ENCODE measurements at places on chromosomes 13 and 19.

DNA sequence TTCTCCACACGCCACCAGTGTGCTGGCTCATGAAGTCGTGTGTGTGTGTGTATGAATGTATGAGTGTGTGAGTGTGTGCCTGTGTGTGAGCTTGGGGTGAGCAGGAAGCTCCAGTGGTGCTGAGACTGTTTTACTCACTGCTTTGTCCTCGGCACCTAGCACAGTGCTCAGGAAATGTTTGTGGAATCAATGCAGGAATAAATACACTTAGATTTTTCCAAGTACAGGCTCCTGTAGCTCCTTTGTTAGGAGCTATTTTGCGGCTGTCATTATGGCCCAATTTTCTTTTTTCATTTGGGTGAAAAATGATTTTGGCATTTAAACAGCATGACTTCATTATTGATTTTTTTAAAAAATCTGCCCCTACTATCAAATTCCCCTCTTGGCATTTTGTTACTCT, 193.5 kb upstream of the KL start:
- DNase-seq: no peak

- DNase-seq: no peak
Measured at GRCh38 chr13:50319635-50320255, 304.5 kb downstream of the KCNRG start.

DNA sequence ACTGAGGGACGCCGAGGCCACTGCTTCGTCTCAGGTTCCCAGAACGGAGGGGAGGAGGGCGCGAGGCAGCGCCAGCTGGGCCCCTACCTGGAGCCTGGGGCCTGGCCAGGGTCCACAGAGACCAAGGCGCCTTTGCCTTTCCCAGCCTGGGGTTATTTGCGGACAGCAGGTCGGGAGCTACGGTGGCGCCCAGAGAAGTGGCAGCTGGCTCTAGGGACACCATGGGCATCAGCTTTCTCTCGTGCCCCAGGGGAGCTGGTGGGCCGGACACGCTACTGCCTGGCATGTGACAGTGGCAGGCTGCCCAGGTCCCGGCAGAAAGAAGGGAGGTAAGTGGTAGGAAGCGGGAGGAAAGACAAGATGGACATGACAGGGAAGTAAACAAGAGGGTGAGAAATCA, 19.0 kb downstream of the AKT2 start:
- no peak for DNase-seq

DNA sequence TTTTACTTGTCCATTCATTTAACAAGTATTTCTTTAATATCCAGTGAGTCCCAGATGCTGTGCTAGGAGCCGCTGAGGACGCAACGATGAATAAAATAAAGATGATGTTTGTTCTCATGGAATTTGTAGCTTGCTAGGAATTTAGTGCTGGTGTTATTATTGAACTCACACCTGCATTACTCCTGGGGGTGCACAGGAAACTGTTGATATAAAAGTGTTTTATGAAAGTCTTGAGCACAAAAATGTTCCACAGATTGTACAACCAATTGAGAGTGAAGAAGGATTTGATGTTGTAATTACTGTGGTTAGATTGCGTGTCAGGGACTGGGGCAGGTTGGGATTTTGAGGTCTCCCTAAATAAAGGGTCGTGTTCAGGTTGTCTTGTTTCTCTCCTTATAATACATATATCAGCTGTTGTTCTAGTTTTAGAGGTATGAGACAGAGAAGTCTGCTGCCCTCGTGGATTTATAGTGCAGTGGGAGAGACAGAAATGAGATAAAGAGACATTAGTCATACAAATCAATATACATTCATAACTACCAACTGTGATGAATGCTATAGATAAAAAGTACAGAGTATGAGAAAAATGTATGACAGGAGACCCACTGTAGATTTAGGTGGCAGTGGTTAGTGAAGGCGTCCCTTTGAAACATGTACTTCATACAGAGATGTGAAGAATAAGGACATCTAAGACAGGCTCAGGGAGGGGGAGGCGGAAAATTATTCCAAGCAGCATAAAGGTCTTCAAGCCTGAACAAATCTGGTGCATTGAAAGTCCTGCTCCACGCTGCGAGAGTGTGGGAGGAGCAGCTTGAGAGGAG, 11.3 kb downstream of the CACNG6 start:
- DNase-seq: no peak

DNA sequence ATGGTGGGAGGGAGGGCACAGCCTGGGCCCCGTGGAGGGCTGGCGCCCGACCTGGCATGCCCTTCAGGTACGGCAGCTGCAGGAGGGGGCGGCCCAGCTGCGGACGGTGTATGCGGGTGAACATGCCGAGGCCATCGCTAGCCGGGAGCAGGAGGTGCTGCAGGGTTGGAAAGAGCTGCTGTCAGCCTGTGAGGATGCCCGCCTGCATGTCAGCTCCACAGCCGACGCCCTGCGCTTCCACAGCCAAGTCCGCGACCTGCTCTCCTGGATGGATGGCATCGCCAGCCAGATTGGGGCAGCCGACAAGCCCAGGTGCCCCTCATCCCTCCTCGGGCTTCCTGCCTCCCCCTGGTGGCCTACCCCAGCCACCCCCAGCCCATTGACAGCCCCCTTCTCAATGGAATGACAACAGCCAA, 16.6 kb upstream of the SHKBP1 start:
- no peak for DNase-seq

GRCh38 chr13:103716718-103717117, 650.5 kb upstream of the SLC10A2 start:
- no peak for DNase-seq

- no peak for DNase-seq
Measured at GRCh38 chr13:41224113-41225110, 30.0 kb upstream of the KBTBD7 start.

DNA sequence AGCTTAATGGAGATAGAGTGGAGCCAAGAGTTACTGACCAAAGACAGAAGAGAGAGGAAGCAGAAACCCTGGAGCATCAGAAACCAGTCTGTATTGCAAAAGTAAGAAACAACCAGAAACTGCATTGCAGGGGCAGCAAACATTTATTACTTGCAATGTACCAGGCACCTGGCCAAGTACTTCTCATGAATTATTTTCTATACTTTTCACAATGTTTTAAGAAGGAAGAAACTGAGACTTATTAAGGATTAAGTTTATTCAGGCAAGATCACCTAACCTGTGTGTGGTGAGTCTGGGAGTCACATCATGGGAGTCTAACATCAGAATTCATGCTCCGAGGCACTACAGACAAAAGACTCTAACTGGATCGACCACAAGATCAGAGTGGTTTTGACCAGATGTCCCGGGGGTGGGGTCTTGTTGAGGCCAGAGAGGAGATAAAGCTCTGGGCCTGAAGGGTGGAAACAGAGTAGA, 47.4 kb downstream of the TNFRSF19 start:
- DNase-seq: no peak

DNA sequence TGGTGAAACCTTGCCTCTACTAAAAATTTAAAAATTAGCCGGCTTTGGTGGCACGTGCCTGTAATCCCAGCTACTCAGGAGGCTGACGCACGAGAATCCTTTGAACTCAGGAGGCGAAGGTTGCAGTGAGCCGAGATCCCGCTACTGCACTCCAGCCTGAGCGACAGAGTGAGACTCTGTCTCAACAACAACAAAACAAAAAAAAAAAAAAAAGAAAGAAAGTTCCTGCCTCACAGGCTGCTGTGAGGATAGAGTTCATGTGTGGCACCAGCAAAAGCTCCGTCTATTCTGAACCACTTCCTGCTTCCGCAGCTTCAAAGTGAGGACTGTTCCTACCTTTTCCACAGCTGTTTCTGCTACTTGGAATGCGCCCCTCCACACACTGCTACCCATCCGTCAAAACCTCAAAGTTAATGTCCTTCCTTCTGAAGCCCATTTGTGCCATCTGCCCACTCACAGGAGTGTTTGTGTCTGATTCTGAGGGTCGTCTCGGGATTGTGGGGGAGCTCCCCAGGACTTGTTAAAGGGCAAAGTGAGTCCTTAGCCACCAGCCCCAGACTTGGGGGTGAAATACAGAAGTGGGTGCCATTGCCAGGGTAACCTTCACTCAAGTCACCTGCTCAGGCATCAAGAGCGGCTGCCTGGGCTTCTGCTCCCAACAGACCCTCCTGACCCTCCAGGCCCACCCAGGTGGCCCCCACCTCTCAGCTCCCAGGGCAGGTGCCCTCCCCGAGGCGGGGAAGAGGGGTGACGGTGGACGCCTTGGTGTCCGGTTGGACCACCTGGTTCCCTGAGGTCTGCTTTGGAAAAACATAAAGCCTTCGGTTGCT, 2.9 kb downstream of the MFSD12 start:
- DNase-seq: peak; percentile 37

DNA sequence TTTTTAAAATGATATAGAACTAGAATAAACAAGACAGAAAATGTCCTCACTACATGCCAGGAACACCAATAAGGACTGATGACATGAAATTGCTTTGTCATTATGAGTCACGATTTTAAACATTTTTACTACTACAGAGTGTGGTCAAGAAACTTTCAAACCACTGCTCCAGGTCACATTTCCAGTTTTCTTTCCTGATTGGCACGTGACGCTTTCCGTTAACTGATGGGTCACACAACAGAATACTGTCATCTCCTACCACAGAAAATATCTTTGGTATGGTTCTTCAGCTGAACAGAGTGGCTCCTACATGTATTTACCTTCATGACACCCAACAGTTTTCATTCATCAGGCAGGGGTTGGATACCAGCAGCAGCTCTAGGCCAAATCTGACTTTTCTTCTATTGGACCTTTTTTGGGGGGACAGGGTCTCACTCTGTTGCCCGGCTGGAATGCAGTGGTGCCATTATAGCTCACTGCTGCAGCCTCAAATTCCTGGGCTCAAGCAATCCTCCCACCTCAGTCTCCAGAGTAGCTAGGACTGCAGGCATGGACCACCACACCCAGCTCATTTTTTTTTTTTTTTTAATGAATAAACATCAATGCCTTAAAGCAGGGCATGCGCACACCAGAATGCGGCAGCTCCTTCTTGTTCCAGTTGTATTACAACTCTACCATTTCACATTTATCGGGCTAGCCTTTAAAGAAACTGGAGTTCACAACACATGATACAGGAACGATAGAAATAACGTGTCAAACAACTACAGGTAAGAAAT, 147.4 kb downstream of the RNF17 start:
- no peak for DNase-seq

- no peak for DNase-seq
Measured at GRCh38 chr13:33272531-33273124, 12.9 kb downstream of the STARD13 start.

DNA sequence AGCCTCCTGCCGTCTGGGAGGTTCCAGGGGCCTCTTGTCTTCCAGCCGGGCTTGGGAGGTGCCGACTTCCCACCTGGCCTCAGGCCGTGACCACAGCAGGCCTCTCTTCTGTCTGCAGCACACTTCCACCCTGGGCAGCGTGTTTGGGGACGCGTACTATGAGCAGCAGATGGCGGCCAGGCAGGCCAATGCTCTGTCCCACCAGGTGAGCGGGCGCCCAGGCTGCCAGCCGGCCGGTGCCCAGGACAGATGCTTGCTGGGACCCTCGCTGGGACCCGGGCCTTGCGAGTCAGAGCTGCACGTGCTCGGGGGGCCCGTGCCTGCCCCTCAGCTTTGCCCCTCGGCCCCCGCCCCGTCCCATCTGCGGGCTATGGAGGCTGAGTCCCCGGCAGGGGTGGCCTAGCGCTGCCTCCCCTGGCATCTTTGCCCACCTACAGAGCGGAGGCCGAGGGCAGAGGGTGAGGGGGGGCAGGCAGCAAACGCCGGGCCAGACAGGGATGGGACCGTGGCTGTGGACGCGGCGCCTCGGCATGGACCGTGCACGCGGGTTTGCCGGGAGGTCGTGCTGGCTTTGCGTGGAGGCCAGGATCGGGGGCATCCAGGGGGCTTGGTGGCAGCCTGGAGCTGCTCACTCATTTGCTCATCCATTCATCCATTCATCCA, 16.2 kb downstream of the COMP start:
- DNase-seq: no peak
